ENCODE measurements at places on chromosomes 12 and 14.

- DNase-seq, result no peak
These were observed 49.0 kb downstream of the TMEM117 start for GRCh38 chr12:43884683-43885410.

GRCh38 chr14:75077794-75078193 is 8.4 kb downstream of the ZC2HC1C start:
- DNase-seq, result no peak

GRCh38 chr12:19681007-19681406 is 241.7 kb downstream of the AEBP2 start:
- DNase-seq, result no peak

GRCh38 chr12:93789767-93790166 is 112.6 kb downstream of the CRADD start:
- DNase-seq, result no peak

DNA sequence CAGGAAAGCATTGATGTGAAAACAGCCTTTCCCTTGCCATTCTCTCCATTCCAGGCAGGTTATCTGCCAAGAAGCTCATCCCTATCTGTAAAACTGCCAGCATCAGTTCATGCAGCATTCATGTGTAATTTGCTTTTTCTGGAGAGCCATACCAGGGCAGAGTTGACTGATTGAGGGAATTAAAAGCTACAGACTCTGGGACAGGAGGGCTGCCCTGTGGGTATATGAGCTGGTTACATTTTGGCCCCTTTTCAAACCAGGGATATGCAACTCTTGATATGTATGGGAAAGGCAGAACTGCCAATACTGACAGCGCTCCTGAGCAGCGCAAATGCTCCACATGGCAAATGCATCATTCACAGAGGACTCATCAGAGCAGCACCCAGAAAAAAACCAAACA is 53.7 kb downstream of the SYT1 start:
- peak; percentile 24 for DNase-seq

- DNase-seq, result peak; percentile 71
These were observed 84.1 kb upstream of the GNG2 start for GRCh38 chr14:51776102-51776894.

- no peak for DNase-seq
These were observed 126.9 kb downstream of the DUSP6 start for GRCh38 chr12:89225401-89225800.

DNA sequence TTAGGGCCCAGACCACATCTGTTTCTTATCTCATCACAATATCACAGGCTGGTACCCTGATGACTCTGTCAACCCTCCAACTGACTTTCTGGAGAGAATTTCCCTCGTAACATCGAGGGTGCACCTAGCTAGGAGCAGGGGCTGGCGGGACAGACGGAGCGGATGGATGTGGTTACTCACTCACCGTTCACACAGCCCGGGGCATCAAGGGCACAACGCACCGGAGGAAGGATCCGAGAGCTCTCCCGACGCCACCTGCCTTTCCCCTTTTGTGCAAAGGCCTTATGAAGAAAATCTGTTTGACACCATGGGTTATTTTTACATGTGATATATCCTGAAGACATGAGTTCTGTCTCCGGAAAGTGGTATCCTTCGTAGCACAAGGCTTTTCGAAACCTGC is 31.4 kb downstream of the SLC15A4 start:
- no peak for DNase-seq

- DNase-seq, result no peak
These were observed 52.8 kb downstream of the KCNK13 start for GRCh38 chr14:90114554-90114953.

- DNase-seq, result no peak
These were observed 24.3 kb downstream of the PPM1H start for GRCh38 chr12:62910549-62911169.

DNA sequence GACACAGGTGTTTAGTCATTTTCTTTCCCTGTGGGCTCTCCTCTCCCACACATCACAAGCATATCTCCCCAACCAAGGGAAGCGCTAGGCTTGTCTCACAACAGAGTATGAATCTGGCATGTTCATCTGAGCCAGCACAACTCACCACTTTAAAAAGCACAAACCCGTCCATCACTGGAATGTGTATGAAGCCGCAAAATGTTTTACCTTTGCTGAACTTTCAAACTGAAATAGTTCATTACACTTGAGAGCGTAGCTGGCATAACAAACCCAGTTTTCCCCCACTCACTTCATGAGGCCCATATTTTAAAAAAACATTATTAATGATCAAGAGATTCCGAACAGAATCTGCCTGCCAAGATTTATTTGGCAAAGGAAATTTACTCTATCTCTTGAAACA is 15.8 kb downstream of the NID2 start:
- DNase-seq, result no peak

DNA sequence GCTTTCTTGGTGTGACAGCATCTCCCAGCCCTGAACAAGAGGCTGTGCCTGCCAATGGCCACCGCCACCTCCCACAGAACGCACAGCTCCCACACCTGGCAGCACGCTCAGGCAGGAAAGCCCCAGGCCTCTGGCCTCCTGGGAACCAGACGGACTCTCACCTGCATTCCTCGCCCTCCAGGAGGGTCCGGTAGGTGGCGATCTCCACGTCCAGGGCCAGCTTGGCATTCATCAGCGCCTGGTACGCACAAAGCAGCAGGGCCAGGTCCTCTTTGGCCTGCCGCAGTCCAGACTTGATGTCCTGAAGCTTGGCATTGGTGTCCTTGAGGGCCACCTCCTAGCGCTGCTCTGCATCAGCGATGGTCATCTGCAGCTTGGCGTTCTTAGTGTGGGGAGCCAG is 12.1 kb upstream of the KRT77 start:
- no peak for DNase-seq

DNA sequence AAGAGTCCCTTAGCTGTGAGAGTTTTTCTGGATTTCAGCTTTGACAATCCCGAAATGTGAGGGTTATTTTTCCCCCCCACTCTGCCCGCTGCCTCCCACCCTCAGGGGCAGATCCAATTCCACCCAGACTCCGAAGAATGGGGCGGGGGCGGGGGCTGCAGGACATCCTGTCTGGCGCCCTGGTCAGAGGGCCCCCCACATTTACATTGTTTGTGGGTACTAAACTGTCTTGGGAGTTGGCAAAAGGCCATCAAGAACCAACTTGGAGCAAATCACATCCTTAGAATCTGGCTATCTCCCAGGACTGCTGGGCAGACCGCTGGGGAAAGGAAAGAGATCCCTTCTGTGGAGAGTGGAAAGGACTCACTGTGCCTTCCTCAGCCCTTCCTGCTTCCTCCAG is 2.4 kb downstream of the EMP1 start:
- DNase-seq, result peak; percentile 72

DNA sequence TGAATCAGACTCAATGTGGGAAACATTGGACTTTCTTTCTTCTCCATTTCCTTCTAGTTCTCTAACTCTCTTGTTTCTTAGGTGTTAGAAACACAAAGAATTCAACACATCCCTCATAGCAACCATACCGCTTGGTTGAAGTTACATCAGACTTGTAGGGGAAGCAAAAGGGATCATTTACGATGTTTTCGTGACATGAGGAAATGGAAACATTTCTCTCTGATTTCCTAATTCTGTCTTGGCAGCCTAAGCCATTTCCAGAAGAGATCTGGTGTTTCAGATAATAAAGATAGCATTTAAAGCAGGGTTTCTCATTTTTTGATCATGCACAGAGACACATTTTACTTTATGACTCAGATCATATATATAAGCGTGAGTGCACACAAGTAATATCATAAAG is 202.0 kb downstream of the TMEM132C start:
- DNase-seq, result no peak

GRCh38 chr12:113724794-113725556 is 241.2 kb downstream of the RBM19 start:
- DNase-seq, result no peak

DNA sequence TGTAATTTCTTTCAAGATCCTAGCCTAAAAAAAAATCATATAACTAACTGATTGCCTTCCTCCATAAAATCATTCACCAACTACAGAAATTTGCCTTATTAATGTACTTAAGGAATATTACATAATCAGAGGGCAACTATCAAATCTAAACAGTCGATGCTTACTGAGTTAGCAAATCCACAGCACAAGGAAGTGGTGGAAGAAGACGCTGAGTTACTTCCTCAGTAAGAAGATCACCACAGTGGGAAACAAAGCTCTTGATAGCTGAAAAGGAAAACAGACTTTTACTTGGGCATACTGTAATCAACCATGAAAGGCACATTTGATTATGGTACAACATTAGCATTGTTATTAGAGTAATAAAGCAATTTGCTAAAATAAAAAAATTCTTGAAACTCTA is 48.7 kb downstream of the HEATR5A start:
- no peak for DNase-seq

- DNase-seq, result no peak
These were observed 1.1 kb downstream of the PAN2 start for GRCh38 chr12:56332512-56333196.

DNA sequence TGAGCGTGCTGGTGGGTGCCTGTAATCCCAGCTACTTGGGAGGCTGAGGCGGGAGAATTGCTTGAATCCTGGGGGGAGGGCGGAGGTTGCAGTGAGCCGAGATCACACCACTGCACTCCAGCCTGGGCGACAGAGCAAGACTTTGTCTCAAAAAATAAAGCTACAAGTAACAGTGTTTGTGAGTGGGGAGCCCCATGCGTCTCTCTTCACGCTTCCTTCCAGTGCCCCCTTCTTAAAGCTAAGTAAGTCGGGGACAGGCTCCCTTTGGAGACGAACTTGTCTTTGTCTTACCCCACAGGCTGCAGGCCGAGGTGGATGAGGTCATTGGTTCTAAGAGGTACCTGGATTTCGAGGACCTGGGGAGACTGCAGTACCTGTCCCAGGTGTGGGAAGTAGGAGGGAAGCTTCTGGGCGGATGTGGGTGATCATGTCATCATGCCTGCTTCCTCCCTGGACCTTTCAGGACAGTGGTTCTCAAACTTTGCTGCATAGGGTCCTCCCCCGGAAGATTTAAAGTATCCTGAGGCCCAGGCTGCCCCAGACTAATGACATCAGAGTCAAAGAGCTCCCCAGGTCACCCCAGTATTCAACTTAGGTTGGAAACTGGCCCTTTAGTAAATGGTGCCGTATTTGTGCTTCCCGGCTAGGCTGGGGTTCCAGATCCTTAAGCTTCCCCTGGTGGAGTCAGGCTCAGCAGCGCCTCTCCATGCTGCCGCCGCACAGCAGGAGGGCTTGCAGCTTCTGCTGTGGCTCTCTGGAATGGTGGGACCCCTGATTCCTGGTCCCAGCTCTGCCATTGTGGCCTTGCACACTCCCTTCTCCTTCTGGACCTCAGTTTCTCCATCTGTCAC is 37.1 kb downstream of the CYP46A1 start:
- no peak for DNase-seq

DNA sequence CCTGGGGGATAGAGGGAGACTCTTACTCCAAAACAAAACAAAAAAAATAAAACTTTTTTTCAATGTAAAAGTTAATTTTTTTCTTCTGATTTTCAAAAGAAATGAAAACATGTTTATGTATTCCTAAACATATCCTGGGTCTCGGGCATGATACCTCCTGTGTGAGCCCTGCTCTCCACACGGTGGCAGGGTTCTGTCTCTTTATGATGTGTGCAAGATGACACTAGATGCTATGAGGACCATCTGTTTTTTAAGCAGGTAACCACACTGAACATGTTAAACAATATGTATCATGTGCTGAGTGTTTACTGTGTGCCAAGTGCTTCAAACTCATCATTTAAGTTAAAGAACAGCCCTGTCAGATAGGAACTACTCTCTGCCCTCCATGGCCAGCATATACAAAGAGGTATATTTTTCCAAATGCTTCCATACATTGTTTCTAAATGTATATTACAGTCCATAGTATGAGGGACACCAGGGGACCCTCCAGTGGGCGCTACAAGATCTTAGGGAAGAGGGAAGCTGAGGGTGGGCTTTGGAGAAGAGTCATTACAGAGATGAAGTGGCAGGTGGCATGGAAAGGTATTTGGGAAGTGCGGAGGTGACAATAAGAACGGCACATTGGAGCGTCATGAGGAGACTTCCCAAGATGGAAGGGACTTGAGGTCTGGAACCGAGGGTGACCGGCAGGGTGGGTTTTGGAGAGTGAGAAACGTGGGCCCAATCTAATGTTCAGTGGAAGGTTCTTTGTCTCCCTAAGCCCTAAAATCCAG is 28.5 kb downstream of the FOS start:
- peak; percentile 45 for DNase-seq

DNA sequence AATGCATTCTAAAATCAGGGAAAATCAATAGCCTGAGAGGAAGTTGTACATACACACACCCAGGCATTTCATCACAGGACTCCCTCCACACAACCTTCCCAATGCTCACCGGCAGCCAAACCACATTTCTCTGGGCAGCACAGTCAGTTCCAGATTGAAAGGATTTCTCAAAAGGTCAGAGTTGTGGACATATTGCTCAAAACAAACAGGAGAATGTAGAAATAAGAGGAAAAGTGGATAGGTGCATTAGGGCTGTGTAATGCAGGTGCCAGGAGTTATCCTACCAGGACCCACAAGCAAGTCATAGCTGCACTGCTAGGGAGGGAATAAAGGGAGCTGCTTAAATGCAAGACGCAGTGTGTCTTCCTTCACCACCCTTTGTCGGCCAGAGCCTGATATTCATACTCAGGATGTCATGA is 62.9 kb downstream of the GCH1 start:
- peak; percentile 38 for DNase-seq

DNA sequence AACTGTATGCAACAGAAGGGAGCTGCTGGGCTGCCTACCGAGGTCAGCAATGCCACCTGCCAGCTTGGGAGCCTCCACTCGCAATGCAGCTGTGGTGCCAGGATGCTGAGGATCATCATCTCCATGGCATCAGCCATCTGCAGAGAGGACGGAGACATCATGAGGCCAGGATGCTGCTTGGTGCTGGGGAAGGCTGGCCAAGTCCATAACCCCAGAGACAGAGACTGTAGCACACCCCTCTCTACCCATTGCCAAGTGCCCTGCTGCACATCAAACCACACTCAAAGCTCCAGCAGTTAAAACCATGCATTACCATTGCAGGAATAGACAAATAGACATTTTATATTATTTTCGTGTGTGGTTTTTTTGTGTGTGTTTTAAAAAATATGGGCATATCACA is 43.5 kb downstream of the SVOP start:
- DNase-seq, result no peak

DNA sequence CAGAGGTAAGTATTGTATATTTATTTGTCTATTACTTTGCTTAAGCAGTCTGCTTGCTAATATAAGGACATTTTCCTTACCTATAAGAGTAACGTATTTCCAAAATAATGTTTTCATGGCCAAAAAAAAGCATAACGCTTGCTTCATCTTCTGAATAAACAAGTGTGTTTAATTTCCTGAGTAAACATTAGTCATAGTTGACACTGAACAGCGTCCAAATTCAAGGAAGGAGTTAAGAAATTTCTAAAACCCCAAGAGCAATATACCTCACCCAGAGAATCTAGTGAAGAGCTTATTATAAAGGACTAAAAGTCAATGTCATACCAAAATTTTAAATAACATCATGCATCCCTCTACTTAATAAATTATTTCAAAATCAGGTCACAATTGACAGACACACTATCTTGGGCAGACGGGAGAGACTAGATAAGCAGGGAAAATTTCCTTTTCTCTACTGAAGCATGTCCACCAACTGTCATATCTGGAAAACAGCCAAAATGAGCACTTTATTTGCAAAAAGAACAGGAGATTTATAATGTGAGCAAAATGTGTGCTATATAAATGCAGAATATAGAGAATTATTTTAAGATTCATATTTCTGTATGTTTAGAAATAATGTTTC is 25.1 kb downstream of the ANKS1B start:
- DNase-seq, result no peak
